Nucleus accumbens (tissue), 56 donors: ENCODE measurements at places on chromosomes 3 and 15.

- DNase-seq, result no peak
Observed at GRCh38 chr3:70646635-70647034, 334.2 kb upstream of the MDFIC2 start.

DNA sequence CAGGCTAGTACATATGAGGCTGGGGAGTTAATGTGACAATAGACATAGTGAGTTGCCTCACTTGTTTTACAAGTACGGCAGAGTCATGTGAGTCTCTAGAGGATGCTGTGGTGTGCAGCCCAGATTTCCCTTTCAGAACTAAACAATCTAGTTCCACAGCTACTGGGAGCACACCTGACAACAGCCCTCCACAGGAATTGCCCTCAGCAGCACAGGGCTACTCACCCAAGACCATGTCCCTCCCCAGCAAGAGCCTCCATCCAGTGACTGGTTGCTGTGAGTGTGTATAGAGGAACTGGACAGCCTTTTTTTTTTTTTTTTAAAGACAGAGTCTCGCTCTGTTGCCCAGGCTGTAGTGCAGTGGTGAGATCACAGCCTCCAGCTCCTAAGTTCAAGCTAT is 40.2 kb upstream of the UBE2E2 start:
- no peak for DNase-seq

DNA sequence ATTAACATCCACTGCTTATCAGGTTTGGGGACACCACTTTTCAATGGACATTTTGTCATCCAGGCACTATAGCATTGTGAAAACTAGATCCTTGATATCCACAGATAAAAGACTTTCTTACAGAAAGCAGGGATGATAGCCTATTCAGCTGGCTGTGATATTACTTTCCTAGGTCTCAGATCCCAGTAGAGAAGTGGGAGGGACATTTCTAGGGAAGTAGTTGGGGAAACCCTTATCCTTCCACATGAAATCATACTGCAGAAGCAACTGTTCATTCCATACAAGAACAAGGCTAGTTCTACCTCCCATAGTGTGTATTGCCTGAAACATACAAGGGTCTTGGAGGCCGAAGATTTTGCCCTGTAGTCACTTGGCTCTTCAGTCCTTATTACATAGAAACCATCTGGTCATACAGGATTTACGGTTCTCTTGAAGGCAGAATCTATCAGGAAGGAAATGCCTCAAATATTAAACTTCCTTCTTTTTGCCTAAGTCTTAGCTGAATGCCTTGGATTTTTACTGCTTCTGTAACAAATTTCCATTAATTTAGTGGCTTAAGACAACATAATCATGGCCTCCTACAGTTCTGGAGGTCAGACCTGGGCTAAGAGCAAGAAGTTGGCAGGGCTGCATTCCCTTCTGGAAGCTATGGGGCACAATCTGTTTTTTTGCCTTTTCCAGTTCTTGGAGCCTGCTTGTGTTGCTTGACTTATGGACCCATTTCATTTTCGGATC is 119.4 kb downstream of the ECT2 start:
- no peak for DNase-seq

DNA sequence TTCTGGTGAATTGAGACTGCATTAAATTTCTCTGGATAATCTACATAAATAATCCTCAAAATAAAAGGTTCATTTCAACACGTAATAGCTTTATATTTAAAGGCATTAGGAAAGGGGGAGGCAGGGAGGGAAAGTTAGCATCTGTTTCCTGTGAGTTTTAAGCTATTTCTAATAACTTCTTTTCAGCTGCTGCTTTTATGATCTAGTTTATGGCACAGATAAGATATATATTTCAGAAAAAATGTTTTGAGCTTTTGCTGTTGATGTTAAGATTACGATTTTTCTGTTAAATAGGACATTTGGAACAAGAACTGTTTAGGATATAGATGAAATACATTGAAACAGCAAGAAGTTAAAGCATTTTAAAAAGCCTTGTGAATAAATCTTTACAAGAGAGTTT is 30.0 kb downstream of the UBE2E1 start:
- no peak for DNase-seq

- no peak for DNase-seq
Observed at GRCh38 chr15:71375934-71376333, 260.7 kb downstream of the THSD4 start.

DNA sequence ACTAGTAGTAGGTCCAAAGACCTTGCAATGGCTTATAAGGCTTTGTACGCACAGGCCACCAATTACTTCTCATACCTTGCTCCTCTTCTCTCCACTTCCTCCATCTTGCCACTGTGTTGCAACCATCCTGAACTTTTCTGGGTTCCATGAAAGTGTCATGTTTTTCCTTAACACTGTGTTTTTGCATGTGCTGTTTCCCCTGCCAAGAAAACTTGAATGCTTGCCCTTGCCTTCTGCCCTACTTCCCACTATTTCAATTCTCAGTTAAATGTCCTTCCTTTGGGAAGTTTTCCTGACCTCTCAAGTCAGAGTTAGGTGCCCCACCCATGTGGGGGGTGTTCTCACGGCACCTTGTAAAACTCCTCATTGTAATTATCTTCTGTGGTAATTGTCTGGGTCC is 182.8 kb downstream of the THRB start:
- no peak for DNase-seq
